ENCODE measurements at places on chromosomes 2 and 18.

- DNase-seq: no peak
Observed at GRCh38 chr2:42614838-42615237, 46.4 kb downstream of the MTA3 start.

GRCh38 chr2:9258953-9259399, 52.4 kb downstream of the ASAP2 start:
- no peak for DNase-seq

DNA sequence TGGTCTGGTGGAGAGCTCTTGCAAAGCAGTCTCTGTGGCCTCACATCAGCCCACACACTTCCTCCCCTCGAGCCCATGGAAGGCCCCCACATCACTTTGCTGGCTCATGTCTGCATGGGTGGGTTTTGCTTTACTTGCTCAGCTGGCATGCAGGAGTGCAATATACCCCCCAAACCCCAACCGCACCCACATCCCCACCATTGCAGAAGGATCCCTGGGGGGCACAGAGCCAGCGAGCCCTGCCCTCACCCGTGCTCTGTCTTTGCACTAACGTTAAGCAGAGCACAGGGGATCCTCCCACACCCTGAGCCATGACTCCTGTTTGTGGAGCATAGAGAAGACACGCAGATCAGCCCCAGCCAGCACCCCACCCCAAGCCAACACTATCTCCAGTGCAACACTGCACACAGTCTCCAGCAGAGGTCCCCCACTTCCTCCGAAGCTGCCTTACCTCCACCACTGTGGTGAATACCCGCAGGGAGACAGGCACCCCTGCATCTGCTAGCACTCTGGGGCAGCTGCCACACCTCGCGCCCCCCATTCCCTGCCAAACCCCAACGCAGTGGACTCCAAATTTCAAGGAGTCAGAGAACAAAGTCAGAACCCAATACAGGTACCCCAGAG, 177.8 kb upstream of the RGPD4 start:
- no peak for DNase-seq

DNA sequence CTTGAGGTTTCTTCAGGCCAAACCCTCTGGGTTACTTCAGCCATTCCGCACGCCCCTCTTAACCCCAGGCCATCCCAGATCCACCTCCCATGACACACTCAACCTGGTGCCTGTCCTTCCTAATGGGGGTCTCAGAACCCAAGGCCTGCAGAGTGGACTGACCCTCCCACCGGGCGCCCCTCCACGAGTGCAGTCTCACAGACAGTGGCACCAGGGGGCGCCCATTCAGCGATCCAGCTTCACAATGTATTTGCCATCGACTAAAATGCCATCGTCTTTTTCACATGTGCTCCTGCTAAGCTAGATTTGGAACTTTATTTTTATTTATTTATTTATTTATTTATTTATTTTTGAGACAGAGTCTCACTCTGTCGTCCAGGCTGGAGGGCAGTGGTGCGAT, 38.5 kb downstream of the INPP5D start:
- no peak for DNase-seq

DNA sequence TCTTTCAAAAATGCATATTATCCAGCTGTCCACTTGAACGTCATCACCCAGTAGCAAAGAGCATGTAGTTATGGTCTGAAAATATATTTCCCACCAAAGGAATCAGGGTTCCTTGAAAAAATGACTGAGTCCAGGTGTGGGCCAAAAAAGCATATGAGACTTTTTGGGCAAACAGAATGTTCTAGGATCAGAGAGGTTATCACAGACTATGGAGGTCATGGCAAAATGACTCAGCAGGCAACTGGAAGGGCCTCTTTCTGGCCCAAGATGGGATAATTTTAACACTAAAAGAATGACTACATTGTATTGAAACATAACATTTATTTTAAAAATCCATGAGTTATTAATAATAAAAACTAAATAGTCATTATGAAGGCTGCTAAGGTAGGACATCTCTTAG, 77.1 kb downstream of the COBLL1 start:
- DNase-seq: no peak

DNA sequence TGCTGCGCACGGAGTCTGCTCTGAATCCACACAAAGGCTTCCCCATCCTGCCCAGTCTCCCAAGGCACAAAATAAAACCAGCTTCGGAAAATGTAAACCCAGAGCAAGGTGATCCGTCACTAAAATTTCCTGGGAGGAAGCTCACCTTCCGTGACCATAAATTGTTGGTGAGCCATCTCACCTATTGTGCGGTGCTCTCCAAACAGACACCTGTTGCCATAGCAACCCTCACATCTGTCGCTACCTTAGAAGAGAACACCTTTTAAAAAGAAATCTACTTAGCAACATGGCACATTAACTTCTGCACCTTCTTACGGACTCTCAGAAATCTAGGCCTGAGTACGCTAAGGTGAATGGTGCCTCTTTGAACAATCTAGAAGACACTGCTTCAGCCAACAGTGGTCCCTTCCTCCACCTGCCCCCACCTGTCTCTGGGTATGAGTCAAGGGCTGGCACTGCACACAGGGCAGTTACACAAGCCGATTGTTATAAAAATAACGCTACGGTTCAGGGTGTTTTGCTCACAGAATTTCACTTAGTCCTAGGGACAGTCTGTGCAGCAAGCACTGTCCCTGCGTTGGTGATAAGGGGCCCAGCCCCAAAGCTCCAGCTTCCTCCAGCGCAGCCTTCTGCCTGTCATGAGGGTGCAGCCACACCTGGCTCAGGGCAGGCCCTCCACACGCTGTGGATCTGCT, 114.9 kb upstream of the ID2 start:
- DNase-seq: no peak

GRCh38 chr2:60488291-60488690, 65.2 kb downstream of the BCL11A start:
- no peak for DNase-seq

- no peak for DNase-seq
Observed at GRCh38 chr2:22134421-22134820, 1010.7 kb downstream of the TDRD15 start.

DNA sequence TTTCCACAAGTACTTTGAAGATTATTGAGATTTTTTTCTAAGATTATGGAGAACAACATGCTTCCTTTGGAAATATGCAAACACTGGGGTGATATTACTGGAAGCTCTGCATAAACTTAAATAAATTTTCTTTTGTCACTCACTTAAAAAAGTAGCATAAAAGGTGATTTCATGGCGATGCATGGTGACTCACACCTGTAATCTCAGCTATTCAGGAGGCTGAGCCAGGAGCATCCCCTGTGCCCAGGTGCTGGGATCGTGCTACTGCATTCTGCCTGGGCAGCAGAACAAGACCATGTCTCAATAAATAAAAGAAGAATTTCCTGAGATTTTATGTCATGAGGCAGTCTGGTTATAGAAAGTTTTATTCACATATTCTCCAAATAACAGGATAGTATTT, 679.1 kb upstream of the CDH2 start:
- DNase-seq: no peak

- DNase-seq: no peak
Observed at GRCh38 chr2:237995036-237995435, 28.2 kb downstream of the UBE2F start.
